Activated CD4-positive, alpha-beta memory T cell treated with anti-CD3 and anti-CD28 coated beads, Interleukin-2, amount 10 ng/mL, durations not matched to agents 7 days and 5 days (primary cell): ENCODE measurements at places on chromosomes 1 and 21. TPM values are rescaled to one million over a fixed set of nuclear protein-coding genes. Genes with fewer than 3 reads are reported as not detected.
A peak's percentile ranks its signal among the peaks of the same experiment; 100 is the strongest.

- no peaks in the 10 kb centered on the region for H3K36me3 ChIP-seq
- no peak for DNase-seq
- no peak overlapping the region for H3K4me3 ChIP-seq
Measured at GRCh38 chr1:117161887-117162286, 40.3 kb upstream of the TRIM45 start.

GRCh38 chr21:42799948-42800347 lies 79.4 kb downstream of the WDR4 start:
- H3K4me3 ChIP-seq = no peak overlapping the region
- H3K4me1 ChIP-seq = peaks cover 15% of the 10 kb centered on the region
- no peaks in the 10 kb centered on the region for H3K36me3 ChIP-seq
- no peak for DNase-seq
- no peak overlapping the region for H3K27ac ChIP-seq

DNA sequence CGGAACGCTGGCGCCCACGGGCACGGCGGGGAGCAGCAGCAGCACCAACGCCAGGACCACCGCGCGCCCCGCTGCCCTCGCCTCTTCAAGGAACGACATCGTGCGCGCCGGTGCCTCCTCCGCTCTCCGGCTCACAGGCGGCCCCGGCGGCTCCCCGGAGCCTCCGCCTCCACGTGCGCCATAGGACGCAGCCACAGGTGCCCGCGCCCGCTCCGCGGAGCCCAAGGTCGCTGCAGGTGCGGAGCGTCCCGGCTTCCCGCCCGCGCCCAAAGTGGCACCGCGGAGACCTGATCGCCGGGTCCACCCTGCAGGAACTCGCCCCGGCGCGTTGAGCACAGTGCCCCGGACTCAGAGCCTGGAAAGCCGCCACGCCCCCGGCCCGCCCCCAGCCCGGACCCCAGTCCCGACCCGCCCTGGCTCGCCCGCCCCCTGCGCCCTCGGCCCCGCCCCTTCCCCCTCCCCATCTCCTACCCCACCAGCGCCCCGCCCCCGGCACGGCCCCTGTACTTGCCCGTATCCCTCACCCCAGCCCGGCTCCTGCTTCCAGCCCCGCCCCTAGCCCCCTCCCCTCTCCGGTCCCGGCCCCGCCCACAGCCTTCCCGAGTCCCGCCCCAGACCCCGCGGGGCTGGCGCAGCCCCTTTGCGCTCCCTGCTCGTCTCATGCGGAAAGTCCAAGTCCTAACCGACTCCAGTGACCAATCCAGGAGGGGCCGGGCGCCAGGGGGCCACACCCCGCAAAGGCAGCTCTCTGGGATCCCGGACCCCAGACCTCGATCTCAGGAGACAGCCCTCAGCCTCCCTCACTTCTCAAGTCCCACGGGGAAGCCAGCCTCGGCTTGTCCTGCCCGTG lies at the start of gene MEGF6:
TSS of gene MEGF6 (minus strand) at position 339 of the 850 bp plus-strand sequence. CDS start at position 99, 240 bp downstream.
- DNase-seq = peak; percentile 30
- no peak within 1 kb of the TSS for H3K27ac ChIP-seq
- H3K4me3 ChIP-seq = peak within 1 kb of the TSS; percentile 21
- H3K36me3 ChIP-seq = no peaks in the 10 kb centered on the region

Gene CD53
- 657 TPM for total RNA-seq

- H3K4me3 ChIP-seq = no peak overlapping the region
- no peak overlapping the region for H3K27ac ChIP-seq
- no peak for DNase-seq
- H3K4me1 ChIP-seq = no peaks in the 10 kb centered on the region
- H3K36me3 ChIP-seq = no peaks in the 10 kb centered on the region
- H3K27me3 ChIP-seq = no peaks in the 10 kb centered on the region
Measured at GRCh38 chr1:228265167-228265566, 57.3 kb downstream of the OBSCN start.
